Foreskin melanocyte (primary cell): ENCODE measurements at places on chromosomes 6 and 20.
A peak's percentile ranks its signal among the peaks of the same experiment; 100 is the strongest.

DNA sequence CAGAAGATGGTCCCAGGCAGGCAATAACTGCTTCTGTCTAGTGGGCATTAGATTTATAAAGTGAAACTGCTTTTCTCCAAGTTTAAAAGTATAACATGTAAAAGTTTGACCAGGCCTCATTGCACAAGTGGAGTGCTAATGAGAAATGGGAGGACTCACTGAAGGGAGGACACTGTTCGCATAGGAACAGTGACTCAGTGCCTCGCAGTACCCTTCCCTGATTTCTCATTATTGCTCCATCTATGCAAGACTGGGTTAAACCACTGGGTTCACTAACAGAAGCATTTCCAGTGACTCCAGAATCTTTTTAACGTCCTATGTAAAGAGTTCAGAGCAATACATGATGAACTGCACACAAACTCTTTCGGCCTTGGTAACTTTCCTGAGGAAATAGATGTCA lies 79.6 kb downstream of the PCSK2 start:
- no peak for DNase-seq

DNA sequence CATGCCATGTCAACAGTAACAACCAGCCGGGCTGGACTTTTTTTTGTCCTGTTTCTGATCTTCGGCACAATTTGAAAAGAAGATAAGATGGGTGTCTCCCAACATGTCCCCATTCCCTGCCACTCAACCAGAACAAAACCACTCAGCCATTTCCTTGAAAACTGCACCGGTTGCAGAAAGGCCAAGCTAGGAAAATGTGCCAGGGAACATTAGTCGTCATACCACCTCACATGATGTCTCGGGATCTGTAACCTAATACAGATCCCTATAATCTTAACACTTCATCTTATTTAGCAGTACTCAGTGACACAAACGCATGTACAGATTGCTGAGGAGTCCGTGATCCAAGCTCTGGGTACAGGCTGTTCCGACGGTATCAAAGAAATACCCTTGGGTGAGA lies 46.5 kb downstream of the ALDH8A1 start:
- DNase-seq: no peak

- DNase-seq: no peak
These were observed 188.8 kb downstream of the HIVEP2 start for GRCh38 chr6:142756215-142756630.

DNA sequence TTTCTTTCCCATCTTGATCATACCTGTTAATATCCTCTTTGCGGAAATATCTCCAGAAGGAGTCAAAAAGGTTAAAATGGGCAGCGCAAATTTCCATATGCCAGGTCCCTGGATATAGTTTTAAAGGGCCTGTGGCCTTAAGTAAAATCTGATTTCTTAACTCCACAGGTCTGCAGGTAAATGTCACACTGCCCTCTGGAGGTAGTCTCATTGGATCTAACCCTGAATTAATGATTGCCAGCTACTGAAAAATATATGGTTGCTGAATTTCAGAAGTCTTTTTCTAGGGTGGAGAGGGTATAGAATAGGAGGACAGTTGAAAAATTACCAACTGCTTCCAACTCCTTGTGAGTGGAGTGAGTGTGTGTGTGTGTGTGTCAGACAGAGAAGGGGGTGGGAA lies 8.5 kb downstream of the MOXD1 start:
- DNase-seq: no peak

DNA sequence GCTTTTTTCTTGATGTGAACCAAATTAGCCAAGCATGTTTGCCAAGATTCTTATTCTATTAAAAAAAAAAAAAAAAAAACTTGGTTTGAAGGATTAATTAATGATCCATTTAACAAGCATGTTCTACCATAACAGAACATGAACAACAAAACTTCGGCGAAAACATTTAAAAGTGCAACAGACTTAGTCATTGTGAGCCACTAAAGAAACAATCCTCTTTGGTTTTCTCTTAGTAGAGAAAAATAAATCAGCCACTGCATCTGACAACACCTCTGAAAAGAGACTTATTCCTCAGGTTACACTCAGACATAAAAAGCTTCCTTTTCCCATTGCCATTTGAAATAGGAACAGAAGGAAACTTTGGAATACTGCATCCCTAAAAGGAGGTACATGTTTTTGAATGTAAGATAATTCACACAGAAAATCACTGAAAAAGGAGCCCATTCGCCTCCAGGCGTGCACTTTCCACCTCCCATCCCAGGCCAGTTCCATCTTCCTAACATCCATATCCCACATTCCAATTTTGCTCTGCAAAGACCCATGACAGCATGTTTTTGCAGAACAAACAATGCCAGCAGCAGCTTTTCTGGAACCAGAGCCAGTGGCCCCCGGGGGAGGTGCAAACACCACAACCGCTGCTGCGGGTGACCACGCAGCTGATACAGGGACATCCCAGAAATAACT lies 79.5 kb downstream of the ZMYND8 start:
- peak; percentile 57 for DNase-seq

GRCh38 chr6:84456803-84457202 lies 229.4 kb upstream of the CEP162 start:
- no peak for DNase-seq

GRCh38 chr6:131640100-131640499 lies 3.0 kb downstream of the ENPP3 start:
- DNase-seq: no peak

DNA sequence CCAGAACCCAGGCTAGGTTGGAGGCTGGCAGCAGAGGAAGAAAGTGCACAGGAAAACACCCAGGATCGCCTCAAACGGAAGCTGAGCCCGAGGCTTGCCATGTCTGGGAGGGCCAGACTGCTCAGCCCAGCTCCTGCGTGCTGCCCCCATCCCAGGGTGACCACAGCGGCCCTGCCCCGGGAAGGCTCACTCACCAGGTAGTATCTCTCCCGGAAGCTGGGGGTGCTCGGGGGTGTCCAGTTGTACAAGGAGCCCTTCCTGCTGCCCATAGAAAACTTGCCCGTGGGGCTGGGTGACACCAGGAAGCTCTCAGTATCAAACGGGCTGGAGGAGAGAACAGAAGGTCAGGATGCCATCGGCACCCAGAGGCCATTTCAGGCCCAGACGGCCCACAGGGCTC lies 86.9 kb downstream of the RIPOR3 start:
- DNase-seq: no peak

DNA sequence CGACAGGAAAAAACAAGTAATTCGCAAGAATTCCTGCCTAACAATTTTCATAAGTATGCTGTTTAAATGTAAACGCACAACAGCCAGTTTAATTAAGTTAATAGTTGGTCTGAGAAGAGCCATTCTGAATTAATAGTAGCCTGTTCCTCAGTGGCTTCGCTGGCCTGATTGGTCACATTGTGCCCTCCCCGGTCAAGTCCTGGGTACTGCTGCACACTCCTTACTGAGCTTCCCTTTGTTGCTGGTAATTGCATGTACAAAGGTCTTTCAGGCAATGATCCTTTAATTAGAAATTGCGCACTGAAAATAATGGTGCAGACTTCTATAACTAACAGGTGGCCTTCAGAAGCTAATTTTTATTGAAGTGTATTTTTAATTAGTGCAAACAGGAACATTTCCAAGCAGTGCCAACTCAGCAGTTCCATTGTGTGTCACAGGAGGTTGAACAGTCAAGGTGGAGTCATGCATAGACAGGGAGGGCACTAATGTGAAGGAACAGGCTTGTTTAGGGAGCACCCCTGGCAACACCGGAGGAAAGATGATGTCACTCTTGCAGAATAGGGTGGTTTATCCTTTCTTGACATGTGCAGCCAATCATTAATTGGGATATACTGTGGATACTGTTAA lies 92.6 kb upstream of the SLC22A23 start:
- no peak for DNase-seq

DNA sequence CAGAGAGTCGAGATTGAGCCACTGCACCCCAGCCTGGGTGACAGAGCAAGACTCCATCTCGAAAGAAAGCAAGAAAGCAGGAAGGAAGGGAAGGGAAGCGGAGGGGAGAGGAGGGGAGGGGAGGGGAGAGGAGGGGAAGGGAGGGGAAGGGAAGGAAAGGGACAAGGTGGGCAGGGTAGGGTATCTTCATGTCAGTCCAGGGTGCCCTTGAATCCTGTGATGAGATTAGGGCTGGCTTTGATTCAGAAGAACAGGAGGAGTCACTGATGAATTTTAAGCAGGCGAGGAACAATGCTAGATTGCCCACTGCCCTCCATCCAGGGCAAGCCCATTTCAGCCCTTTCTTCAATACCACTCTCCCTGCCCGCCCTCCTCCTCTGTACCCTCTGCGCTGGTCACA lies 35.0 kb upstream of the EPB41L1 start:
- DNase-seq: no peak

DNA sequence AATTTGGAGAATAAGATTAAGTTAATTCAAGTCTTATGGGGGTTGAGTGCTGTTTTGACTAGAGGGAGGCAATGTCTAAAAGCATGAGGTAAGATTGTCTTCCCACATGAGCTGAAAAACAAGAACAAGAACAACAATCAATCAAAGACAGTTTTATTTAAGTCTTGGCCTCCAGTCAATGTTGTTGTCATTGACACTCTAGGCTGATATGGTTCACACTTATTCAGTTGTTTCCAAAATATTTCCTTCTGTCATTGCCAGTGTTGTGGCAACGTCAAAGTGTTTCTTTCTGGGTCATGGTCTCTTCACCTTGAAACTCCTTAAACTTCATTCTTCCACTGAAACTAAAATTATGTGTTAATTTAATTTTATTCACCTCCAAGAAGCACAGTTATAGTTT lies 72.4 kb downstream of the GRIK2 start:
- DNase-seq: no peak

DNA sequence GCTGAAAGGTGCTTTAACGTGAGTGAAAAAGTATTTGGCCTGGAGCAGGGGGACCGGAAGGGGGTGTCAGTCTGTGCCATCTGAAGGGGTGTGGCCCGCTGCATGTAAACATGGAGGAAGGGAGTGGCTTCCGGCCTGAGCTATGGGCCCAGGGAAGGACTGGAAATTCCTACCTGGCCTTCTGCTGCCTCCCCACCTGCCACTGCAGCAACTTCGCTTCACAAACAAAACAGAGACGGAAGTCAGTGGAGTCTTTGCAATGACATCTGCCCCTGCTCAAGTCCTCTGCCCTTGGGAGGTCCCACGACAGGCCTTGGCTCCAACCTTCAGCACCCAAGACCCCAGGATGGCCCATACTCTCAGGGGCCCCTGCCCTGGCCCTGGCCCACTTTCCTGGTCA lies 28.1 kb upstream of the FOXP4 start:
- no peak for DNase-seq

GRCh38 chr6:113083947-113084346 lies 736.8 kb downstream of the RFPL4B start:
- no peak for DNase-seq

GRCh38 chr20:48171626-48172356 lies 386.5 kb upstream of the SULF2 start:
- no peak for DNase-seq

GRCh38 chr20:36836591-36837269 lies 39.2 kb upstream of the TLDC2 start:
- DNase-seq: no peak

- DNase-seq: no peak
These were observed 30.6 kb downstream of the SNAP25 start for GRCh38 chr20:10249048-10249770.

DNA sequence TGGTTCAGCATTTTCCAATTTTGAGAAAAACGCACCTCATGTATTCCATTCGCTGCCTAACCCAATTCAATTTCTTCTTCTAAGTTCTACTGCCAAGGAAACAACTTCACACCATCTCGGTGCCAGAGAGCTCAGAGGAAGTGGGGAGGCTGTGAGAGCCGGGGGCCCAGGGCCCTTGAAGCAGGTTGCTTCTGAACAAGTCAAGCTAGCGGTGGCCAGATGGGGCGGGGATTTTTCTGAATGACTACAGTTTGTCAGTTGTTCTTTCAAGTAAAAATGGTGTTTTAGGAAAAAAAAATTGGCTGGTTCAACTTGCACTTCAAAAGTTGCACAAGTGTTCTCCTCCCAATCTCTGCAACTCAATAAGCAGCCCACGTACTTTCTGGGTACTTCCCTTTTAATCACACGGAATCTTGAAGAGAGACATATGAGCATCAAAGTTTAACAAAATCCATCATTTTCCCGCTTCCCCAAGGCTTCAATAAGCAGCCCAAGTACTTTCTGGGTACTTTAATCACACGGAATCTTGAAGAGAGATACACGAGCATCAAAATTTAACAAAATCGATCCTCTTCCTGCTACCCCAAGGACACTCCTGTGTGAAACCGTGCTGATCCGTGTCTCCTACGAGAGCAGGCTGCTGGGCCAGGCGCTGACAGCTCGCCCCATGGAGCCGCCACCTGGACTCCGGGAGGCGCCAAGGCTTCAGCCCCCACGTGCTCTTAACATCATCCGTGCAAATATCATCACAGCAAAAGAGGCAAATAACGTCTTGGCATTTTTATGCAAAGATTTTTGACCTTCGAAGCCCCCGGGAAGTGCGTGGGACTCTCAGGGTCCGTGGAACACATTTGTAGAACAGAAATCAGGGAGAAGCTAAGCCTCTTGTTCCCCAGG lies 186.7 kb upstream of the PDE10A start:
- no peak for DNase-seq

GRCh38 chr6:82364087-82365015 lies 734 bp downstream of the TPBG start:
- DNase-seq: peak; percentile 35

GRCh38 chr6:21648475-21649050 lies 55.0 kb downstream of the SOX4 start:
- no peak for DNase-seq

DNA sequence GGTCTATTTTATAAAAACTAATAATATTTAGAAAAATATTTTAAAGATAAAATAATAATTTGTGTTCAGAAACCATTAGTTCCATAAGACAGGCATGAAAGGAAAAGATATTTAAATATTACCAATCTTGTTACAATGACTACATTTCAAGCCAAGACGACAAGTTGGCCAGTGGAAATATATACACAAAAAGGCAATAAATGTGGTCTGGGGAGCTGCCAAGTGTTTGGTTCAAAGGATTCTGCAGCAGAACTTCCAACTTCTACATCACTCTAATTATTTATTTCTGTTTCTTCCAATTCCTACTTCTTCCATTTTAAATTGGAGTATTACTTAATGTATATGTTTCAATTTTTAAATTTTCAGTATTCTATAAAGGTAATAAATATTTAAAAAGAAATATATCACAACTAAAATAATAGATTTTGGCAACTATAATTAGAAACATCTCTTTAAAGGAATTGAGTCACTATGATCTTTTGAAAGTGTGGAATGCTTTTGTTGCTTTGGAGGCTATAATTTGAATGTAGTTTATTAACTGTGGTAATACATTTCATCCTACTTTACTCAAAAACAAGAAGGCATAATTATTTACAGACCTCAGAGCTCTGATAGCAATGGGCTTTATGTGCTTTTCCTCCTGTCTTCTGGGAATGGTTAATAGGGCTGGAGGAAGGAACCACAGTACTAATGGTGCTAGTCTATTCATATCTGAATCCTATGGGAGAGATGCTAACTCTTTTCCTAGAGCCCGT lies 129.7 kb upstream of the FAM184A start:
- DNase-seq: peak; percentile 14
